ENCODE measurements at places on chromosomes 4 and X. TPM values are rescaled to one million over a fixed set of nuclear protein-coding genes. Genes with fewer than 3 reads are reported as not detected.

ADAM29 gene
- not detected for total RNA-seq

JCHAIN gene
- not detected for total RNA-seq

HS3ST1 gene
- total RNA-seq = 4.6 TPM

SERPINA7 gene
- not detected for total RNA-seq

SPIN2A gene
- total RNA-seq = not detected
